ENCODE measurements at places on chromosomes 1 and 21.

DNA sequence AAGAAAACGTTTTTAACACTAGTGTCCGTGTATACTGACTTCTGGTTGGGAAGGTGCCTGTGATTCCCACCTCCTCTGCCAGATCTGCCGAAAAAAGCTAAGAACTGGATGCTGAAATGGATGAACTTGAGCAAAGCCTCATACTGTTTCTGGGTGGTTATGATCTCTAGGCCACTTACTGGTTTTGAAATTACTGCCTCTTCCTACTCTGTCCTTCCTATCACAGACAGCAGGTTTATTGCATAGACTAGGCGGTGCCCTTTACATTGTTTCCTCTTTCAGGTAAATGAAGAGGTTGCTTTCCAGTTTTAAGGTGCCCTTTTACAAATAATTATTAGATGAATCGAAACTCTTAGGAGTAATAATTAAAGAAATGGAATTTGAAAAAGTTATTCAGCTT lies 27.5 kb downstream of the PEX14 start:
- no peak for DNase-seq

DNA sequence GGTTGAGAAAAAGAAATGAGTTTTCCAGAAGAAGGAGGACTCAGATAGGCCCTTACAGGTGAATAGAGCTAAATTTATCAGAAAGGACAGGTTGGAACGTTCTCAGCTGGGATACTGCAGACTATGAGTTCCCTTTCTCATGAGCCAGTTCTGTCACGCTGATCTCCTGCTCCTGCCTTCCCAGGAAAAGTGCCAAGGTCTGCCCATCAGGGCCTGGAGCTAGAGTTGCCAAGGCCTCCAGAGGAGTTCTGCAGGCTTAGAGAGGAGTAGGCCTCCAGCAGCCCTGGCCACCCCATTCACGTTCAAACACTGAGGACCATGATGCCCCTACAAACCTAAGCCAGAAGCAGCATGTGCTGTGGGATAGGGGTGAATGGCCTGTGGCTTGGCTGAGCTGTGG lies 126.8 kb upstream of the TNR start:
- no peak for DNase-seq

DNA sequence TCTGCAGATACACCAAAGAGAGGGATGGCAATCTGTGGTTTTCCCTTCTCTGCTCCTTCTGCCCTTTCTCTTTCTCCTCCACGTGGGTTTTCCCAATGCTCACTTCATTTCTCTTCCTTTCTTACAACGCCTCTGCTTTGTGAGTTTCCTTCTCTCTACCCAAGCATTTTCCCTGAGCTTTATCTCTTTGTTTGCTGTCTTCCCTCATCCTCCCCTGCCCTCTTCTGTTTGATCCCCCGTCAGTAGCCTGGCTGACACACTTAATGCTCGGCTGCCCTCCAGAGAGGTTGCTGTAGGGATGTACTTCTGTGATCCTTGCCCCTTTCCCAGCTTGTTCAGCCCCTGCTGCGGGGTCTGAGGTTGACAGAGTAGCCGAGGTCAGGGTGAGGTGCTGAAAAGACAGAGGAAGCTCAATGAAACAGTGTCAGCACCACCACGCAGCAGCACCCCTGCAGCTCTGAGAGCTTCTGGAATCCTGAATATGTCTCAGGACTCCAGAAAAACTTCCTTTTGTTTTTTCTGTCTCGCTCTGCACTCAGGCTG lies 6.0 kb downstream of the EDARADD start:
- DNase-seq = no peak

DNA sequence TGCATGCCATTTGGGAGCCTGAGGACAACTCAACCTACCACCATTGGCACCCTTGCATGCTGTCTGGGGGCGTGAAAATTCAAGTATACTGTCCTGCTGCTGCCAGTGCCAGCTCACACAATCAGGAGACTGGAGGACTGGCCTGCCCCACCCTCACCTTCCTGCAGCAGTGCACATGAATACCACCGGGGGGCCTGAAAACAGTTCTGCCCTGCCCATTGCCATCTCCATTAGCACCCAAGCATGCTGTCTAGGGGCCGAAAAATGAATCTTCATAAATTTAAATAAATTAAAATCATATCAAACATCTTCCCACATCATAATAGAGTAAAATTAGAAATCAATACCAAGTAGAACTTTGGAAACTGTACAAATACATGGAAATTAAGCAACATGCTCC lies 322.1 kb upstream of the TMPRSS15 start:
- DNase-seq = no peak

- no peak for DNase-seq
Observed at GRCh38 chr1:59682396-59683080, 132.2 kb upstream of the HOOK1 start.

DNA sequence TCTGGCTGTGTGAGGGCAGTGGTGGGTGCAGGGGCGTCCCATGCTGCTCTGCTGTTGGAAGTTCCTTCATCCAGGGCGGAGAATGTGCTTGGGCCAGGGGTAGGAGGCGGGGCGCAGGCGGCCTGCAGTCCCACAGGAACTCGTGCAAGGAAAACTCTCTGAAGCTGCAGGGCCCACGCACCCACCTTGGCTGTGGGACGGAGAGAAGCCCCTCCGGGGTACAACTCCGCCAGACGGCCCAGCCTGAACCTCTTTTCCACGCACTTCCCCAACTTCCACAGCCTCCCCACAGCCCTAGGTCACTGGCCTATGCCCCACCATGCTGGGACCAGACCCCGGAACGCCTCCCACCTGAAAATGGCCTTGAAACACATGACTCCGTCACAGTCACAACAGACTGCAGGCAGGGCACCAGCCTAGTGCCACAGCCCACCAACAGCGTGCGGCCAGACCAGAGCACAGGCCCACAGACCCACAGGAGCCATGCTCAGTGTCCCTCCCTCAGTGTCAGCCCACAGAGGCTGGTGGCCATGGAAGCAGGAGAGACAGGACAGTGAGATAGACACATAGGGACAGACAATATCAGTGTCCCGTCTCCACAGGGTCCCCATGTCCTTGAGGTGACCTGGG lies 47.8 kb downstream of the WNT9A start:
- DNase-seq = no peak

GRCh38 chr1:42779725-42780124 lies 5.1 kb upstream of the TMEM269 start:
- DNase-seq = no peak
